ENCODE measurements at places on chromosomes 16 and 17.

- no peak for DNase-seq
Observed at GRCh38 chr17:33712120-33712519, 419.0 kb upstream of the ASIC2 start.

GRCh38 chr16:6192984-6193383 is 1095.4 kb upstream of the EEF2KMT start:
- DNase-seq, result no peak

- DNase-seq, result peak; percentile 32
Observed at GRCh38 chr17:14302431-14303099, 1.7 kb downstream of the HS3ST3B1 start.

DNA sequence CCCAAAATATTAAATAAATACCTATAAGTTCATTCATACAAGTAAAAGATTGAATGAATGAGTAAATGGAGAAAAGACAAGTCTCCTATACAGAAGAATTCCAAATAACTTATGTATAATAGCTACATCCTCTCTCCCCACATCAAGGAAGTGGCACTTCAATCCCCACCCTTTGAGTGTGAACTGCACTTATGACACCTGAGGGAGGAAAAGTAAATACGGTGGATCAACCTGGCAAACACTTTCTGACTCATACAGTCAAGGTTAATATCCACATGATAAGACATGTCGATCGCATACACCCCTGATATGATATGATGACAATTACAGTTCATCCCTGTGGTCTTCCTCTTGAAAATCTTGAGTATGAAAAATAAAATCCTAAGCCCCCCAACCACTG is 18.0 kb downstream of the SLFN12L start:
- no peak for DNase-seq

GRCh38 chr17:82269138-82269881 is 4.2 kb downstream of the CSNK1D start:
- DNase-seq, result no peak
